Caco-2 (cell line): ENCODE measurements at places on chromosomes 12 and 14.

DNA sequence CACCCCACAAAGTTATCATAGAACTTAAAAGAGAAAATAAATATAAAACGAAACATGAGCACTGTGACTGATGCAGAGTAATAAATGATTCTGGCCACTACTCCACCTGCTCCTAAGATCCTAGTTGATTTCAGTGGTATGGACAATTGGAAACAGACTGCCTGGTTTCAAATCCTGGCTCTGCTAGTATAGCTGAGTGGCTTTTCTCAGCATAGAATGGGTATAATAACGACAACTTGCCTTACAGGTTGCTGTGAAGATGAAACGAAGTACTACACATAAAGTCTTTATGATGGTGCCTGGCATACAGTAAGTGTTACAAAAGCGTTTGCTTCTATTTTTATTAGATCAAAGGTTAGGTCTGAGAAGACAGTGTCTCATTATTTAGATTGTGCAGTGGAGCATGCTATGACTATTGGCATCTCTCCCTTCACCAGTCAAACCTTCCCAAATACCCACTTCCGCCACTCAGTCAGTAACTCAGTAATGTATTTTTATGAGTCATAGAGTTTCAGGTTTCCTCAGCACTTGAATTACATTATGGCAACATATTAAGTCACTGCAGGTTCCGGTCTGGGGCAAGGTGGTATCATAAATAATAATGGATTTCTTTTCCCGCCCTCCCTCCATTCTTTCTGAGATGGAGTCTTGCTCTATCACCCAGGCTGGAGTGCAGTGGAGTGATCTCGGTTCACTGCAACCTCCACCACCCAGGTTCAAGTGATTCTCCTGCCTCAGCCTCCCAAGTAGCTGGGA, 29.7 kb upstream of the NR2C1 start:
- no peak overlapping the region for H3K4me3 ChIP-seq
- peaks cover 2% of the 10 kb centered on the region for H3K36me3 ChIP-seq
- H3K27me3 ChIP-seq, result no peaks in the 10 kb centered on the region
- no peak for DNase-seq
- peaks cover 23% of the 10 kb centered on the region for H3K4me1 ChIP-seq

- H3K4me3 ChIP-seq, result no peak overlapping the region
- H3K36me3 ChIP-seq, result no peaks in the 10 kb centered on the region
- no peak overlapping the region for H3K27ac ChIP-seq
- no peaks in the 10 kb centered on the region; the same call in 1 of the 2 replicates for H3K27me3 ChIP-seq
- H3K4me1 ChIP-seq, result no peaks in the 10 kb centered on the region
- no peak for DNase-seq
These were observed 7.6 kb downstream of the ADCY4 start for GRCh38 chr14:24327303-24327702.

DNA sequence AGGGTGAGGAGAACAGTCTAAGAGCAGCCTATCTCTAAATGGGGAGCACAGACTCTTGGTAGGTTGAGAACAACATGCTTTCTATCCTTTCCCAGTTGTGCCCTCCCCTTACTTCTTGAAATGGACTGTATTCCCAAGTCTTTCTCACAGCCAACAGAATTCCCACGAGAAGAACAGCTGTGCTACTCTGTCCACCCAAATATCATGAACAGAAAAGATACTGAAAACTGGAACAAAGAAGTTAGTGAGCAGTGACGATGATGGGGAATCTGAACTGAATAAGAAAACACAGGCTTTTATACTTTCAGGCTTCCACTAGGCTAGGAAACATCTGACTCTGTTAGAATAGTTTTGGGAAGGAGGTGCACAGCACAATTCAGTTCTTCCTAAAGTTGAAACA, 3.4 kb downstream of the NACA start:
- no peaks in the 10 kb centered on the region for H3K27me3 ChIP-seq
- H3K4me1 ChIP-seq, result peaks cover 32% of the 10 kb centered on the region
- H3K36me3 ChIP-seq, result peaks cover 1% of the 10 kb centered on the region
- no peak for DNase-seq

DNA sequence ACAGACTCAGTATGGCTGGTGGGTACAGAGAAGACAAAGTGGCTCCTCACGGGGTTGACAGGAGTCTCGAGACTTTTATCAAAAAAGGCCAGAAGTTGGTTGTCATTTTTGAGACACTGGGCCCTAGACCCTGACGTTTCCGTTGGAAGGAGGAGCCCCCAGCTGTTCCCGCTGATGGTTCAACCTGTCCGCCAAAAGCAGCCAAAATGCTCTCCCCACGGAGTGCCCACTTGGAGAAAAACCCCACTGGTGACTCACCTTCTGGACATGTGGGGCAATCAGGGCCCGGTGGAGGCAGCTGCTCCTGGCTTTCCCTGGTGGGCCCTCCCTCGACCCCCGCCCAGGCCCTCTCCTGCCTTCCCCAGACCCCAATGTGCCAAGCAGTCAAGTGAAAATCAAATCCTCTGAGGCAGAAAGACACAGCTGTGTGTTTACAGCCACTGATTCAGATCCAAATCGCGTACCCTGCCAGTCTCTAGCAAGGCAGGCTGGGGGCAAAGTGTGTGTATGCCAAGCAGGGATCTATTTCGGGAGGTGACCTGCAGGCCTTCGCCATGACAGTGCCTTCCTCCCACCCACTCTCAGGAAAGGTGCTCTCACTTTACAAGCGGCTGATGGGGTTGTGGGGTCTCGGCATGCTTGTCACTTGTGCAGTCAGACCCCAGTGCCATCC, 347.4 kb downstream of the DPF3 start:
- no peak overlapping the region for H3K27ac ChIP-seq
- H3K27me3 ChIP-seq, result no peaks in the 10 kb centered on the region; the same call in 1 of the 2 replicates
- DNase-seq, result no peak
- no peak overlapping the region for H3K4me3 ChIP-seq
- no peaks in the 10 kb centered on the region for H3K4me1 ChIP-seq
- H3K36me3 ChIP-seq, result no peaks in the 10 kb centered on the region

- no peak overlapping the region for H3K27ac ChIP-seq
- H3K4me3 ChIP-seq, result no peak overlapping the region
- H3K4me1 ChIP-seq, result 0 out of 2 replicates have a peak, but pooled peaks cover 2% of the 10 kb centered on the region
- no peak for DNase-seq
- H3K36me3 ChIP-seq, result no peaks in the 10 kb centered on the region; the same call in 1 of the 2 replicates
These were observed 109.9 kb downstream of the SCN8A start for GRCh38 chr12:51700887-51701286.

- no peak overlapping the region for H3K4me3 ChIP-seq
- no peak overlapping the region for H3K27ac ChIP-seq
- H3K4me1 ChIP-seq, result no peaks in the 10 kb centered on the region
- H3K27me3 ChIP-seq, result no peaks in the 10 kb centered on the region
- no peaks in the 10 kb centered on the region for H3K36me3 ChIP-seq
These were observed 44.7 kb downstream of the ABCD2 start for GRCh38 chr12:39574785-39575497.

DNA sequence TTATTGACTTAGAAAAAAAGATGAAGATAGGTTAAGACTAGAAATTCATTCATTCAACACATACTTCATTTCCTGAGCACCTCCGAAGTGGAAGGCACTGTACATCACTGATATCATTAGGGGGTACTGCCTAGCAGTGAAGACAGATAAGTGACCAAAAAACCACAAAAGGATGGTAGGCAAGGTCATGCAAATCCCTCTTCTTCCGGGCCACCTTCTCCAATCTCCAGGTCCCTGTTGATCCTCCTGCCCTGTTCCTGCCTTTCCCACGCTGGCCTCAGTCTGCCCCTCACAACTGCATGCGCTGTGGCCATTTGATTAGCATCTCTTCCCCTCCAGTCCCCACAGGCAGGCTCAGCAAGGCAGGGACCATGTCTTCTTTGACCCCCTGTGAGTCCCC, 60.8 kb downstream of the SETD3 start:
- H3K27ac ChIP-seq, result peak overlapping the region; percentile 20
- H3K36me3 ChIP-seq, result no peaks in the 10 kb centered on the region
- no peak overlapping the region for H3K4me3 ChIP-seq
- no peaks in the 10 kb centered on the region for H3K27me3 ChIP-seq

DNA sequence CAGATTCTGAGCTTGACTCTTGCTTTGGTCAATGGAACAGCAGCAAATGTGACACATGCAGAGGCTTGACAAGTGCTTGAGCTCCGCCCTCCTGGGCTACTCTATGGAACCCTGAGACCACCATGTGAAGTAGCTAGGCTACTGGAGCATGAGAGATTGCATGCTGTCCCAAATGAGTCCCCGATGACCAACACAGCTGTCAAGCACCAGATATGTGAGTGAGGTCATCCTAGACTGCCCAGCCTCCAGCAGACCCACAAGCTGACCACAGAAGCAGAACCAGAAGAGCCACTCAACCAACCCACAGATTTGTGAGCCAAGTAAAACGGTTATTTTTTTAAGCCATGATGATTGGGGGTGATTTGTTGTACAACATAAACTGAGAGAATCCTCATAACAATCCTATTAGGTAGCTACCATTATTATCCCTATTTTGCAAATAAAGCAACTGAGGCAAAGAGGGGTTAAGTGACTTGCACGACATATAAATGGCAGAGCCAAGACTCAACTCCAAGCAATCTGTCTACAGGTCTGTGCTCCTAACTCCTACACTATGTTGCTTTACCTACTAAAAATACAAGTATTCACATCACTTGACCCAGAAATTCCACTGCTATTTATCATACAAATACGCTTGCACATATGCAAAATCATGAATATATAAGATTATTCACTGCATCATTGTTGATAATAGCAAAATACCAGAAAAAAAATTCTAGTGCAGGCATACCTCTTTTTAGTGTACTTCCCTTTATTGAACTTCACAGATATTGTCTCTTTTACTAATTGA, 136.2 kb downstream of the NDUFA12 start:
- no peak overlapping the region for H3K4me3 ChIP-seq
- no peaks in the 10 kb centered on the region for H3K36me3 ChIP-seq
- no peak for DNase-seq
- H3K27ac ChIP-seq, result no peak overlapping the region
- H3K4me1 ChIP-seq, result no peaks in the 10 kb centered on the region
- no peaks in the 10 kb centered on the region; the same call in 1 of the 2 replicates for H3K27me3 ChIP-seq

GRCh38 chr14:99589651-99590530, 14.1 kb downstream of the CCDC85C start:
- no peaks in the 10 kb centered on the region for H3K36me3 ChIP-seq
- no peaks in the 10 kb centered on the region for H3K4me1 ChIP-seq
- H3K27ac ChIP-seq, result no peak overlapping the region
- no peak overlapping the region for H3K4me3 ChIP-seq
- no peaks in the 10 kb centered on the region for H3K27me3 ChIP-seq

- no peaks in the 10 kb centered on the region for H3K27me3 ChIP-seq
- H3K27ac ChIP-seq, result no peak overlapping the region
- DNase-seq, result no peak
- H3K4me1 ChIP-seq, result no peaks in the 10 kb centered on the region
- H3K36me3 ChIP-seq, result no peaks in the 10 kb centered on the region
- H3K4me3 ChIP-seq, result no peak overlapping the region
These were observed 292.3 kb downstream of the TMEM121 start for GRCh38 chr14:105818712-105819005.

- H3K4me1 ChIP-seq, result no peaks in the 10 kb centered on the region
- H3K4me3 ChIP-seq, result no peak overlapping the region
These were observed 142.2 kb upstream of the FKBP4 start for GRCh38 chr12:2652401-2653081.

- H3K27ac ChIP-seq, result peak overlapping the region; percentile 37
- no peak overlapping the region for H3K4me3 ChIP-seq
- DNase-seq, result no peak
- H3K4me1 ChIP-seq, result no peaks in the 10 kb centered on the region
- no peaks in the 10 kb centered on the region for H3K36me3 ChIP-seq
These were observed 35.5 kb downstream of the TMBIM6 start for GRCh38 chr12:49776858-49777257.

DNA sequence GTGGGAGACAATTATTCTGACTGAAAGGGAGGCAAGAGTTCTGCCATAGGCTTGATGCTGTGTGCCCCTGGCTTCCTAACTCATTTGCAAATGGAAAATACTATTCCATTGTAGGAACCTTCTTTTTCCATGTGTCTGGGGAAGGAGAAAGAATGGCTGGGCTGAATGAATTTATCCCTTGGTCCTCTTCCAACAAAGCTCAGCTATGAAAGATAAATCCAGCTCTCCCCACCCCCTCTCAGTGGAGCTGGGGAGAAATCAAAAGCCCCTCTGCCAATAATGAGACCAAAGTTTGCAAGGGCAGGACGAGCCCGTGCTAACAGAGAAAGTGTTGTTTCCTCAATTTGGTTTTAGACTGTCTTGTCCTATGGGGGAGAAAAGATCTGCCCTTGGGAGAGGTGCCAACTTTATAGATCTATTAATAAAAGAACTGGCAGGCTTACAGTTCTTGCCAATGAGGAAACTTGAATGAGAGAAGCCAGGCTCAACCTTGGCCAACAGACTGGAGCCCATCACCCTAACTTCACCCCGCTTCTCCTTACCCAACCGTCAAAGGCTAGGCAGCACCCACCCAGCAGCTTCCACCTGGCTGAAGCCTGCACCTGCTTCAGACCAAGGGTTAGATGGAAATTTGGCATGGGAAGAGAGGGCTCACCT, 8.9 kb upstream of the TCL1B start:
- H3K4me1 ChIP-seq, result peaks cover 5% of the 10 kb centered on the region; the same call in 1 of the 2 replicates
- H3K36me3 ChIP-seq, result no peaks in the 10 kb centered on the region
- H3K27me3 ChIP-seq, result no peaks in the 10 kb centered on the region
- H3K27ac ChIP-seq, result no peak overlapping the region

DNA sequence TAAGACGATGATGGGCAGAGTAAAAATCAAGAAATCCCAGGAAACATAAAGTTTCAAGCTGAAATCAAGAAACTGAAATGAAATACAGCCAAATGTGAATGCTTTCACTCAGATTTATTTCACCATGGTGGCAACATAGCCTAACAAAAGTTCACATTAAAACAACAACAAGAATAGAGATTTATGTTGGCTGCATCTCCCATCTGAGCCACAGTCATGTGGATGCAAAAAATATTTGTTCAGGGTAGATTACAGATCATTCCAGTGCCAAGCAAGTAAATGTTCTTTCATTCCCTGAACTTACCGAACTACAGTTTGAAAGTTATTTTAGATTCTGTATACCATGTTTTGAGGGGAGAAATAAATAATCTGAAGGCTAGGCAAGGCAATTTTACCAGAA, 159.9 kb upstream of the TMTC1 start:
- no peak overlapping the region for H3K27ac ChIP-seq
- H3K36me3 ChIP-seq, result no peaks in the 10 kb centered on the region
- DNase-seq, result no peak
- no peak overlapping the region for H3K4me3 ChIP-seq
- H3K4me1 ChIP-seq, result no peaks in the 10 kb centered on the region

DNA sequence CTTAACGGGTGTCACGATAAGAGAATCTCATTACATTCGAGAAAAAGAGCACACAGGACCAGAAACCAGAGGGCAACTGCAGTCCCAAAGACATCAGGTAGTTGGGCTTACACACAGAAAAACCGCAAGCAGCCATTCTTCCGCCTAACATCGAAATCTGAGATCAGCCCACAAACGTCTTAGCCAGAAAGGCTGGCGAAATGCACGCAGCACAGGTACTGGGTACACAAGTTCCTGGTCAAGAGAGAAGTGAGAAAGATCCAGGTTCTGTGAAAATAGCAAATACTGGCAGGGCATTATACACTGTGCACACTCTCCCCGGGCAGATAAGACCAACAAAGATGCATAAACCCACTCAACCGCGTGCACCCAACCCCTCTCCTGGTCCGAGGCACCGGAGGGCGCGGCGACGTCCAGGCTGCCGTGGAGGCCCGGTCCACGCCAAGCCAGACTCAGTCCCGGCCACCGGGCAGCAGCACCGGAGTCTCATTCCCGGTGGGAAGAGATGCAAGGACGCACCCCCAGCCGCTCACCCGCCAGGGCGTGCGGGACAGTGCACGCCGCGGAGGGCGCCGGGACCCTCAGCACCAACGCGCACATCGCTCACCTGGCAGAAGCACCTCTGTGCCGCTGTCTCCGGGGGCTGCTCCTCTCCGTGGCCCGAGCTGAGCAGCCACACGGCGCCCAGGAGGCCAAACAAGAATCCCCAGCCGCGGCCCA, 437 bp downstream of the ERO1A start:
- no peaks in the 10 kb centered on the region for H3K27me3 ChIP-seq
- H3K4me3 ChIP-seq, result peak overlapping the region; percentile 71
- peaks cover 16% of the 10 kb centered on the region for H3K4me1 ChIP-seq
- no peak for DNase-seq
